ENCODE measurements at places on chromosomes 16 and 17.
A peak's percentile ranks its signal among the peaks of the same experiment; 100 is the strongest.

DNA sequence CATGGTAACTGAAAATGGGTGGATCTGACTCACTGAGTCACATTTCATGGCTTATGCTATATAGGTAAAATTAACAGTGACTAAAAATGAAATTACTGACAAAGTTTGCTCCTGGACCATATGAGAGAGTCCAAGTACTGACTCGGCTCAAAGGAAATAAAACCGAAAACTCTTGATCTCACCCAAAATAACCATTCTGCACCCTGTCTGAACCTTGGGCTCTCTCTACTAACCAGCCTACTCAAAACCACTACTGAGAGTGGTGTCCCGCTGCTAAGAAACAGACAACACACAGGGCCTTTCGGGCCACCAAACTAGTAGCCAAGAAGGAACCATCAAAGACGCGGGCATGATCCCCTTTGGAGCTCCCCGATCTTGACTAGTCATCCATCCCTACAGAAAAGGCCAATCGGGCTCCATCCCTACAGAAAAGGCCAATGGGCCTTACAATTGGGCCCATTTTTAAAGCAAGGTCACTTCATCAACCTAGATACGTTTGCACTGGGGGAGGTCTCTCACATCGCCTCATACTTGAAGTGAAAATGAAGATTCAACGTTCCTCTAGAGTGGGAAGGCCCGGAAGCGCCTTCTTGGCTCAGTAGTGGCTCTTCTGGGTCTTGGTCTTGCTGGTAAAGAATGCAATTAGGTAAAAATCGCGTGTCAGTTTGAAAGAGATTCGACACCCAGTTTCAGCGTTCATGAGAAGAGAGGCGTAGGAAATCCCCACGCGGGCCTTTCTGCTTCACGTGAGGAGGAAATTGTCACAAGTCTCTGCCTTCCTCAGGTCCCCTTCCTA, 720 bp upstream of the ZPBP2 start:
- no peak for DNase-seq

GRCh38 chr17:13395862-13396261, 205.9 kb downstream of the HS3ST3A1 start:
- no peak for DNase-seq

- DNase-seq = no peak
These were observed 16.3 kb upstream of the CACNG4 start for GRCh38 chr17:66948061-66948750.

- no peak for DNase-seq
These were observed 64.7 kb downstream of the MRC2 start for GRCh38 chr17:62692159-62692651.

GRCh38 chr16:86321491-86321890, 188.8 kb upstream of the FOXF1 start:
- DNase-seq = no peak

GRCh38 chr16:20899071-20899470, 1.1 kb downstream of the DCUN1D3 start:
- DNase-seq = no peak

DNA sequence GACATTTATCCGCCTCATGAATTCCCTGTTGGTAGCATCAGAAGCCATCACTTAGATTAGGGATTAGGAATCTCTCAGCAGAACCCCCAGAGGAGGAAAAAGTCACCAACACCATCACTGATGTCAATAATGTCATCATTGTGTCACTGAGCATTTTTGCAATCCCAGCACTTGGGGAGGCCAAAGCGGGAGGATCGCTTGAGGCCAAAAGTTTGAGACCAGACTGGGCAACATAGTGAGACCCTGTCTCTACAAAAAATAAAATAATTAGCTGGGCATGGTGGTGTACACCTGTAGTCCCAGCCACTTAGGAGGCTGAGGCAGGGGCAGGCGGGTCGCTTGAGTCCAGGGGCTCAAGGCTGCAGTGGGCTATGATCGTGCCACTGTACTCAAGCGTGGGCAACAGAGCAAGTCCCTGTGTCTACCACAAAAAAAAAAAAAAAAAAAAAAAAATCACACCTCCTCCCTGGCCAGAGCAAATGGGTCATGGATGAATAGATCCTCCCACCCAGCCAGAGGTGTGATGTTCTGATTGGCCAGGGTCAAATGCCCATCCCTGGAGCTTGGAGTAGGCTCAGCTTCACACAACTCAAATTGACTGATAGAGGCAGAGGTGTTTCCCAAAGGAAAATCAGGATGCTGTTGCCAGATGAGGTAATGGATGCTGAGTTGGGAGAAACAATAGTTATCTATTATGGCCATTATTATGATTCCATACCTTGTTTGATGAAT, 31.6 kb downstream of the VWA3A start:
- DNase-seq = no peak

DNA sequence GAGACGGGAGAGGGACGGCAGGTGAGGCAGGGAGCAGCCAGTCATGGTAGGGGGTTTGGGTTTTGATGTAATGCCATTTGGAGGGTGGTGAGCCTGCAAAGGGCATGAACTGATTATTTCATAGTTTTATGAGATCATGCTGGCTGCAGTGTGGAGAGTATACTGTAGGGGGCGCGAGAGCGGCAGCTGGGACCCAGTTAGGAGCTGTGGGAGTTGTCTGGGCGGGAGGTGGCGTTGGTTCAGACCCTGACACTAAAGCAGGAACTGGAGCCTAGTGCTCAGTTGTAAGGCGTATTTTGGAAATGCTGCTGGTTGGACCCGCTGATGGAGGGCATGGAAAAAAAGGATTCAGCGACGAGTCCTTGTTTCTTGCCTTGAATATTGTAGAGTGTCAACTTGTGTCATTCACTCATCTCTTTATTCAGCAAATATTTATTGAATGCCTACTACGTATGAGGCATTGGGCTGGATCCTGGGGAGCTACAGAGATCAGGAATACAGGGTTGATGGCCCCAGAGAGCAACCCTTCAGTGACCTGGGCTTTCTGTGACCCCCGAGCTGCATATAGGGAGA, 23.7 kb upstream of the KDM8 start:
- peak; percentile 14 for DNase-seq

GRCh38 chr17:15351925-15352324, 10.5 kb upstream of the TEKT3 start:
- no peak for DNase-seq

GRCh38 chr16:13171313-13171712, 269.9 kb downstream of the SHISA9 start:
- no peak for DNase-seq

- peak; percentile 14 for DNase-seq
These were observed 808.9 kb downstream of the CDH11 start for GRCh38 chr16:64312980-64313379.

DNA sequence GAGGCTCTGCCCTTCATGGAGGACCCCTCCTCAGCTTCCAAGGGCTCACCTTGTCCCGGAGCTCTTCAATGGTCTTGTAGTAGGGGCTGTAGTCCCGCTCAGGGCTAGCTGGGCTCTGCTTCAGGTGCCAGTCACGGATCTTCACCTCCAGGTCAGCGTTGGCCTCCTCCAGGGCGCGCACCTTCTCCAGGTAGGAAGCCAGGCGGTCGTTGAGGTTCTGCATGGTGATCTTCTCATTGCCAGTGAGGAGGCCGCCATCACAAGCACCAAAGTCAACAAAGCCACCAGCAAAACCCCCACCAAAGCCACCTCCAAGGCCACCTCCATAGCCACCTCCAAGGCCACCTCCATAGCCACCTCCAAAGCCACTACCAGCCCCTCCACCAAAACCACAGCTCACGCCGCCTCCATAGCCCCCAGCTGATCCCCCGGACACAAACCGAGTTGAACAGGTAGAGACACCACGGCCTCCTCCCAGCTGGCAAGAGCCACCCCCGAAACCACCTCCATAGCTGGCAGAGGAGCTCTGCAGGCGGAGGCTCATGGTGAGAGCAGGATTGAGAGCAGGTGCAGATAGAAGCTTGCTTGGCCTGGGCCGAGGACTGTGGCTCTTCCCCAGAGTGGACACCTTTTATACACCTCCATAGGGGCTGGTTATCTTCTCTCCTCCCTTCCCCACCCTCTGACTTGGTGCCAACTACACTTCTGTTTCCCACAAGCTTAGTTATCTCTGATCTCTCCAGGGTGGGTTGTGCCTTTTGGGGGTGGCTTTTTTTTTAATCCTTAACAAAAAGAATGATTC, at the start of gene KRT13:
Gene KRT13, minus strand, starts transcription at position 606 of the 802 bp plus-strand sequence. Its CDS starts 62 bp downstream, at position 544.
- DNase-seq = no peak

DNA sequence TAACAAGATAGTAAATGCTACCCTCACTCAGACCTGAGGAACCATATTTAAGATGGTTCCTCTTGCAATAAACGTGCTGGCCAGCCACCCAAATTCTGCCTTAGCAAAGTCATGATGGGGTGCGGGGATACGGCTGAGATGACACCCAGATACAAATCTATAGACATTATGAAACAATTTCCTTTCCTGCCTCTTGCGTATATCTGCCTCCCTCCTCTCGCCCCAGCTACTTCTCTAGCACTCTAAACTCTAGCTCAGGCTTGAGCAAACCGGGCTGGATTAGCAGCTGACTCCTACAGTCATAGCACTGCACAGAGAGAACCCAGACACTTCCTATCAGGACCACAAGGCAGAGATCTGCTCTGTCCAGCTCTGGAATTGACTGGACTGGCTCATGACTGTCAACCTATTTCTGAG, 22.3 kb downstream of the CD300LF start:
- no peak for DNase-seq

GRCh38 chr17:48030531-48030930, 7.1 kb downstream of the COPZ2 start:
- DNase-seq = no peak

- no peak for DNase-seq
These were observed 42.4 kb upstream of the JPH3 start for GRCh38 chr16:87559945-87560344.

DNA sequence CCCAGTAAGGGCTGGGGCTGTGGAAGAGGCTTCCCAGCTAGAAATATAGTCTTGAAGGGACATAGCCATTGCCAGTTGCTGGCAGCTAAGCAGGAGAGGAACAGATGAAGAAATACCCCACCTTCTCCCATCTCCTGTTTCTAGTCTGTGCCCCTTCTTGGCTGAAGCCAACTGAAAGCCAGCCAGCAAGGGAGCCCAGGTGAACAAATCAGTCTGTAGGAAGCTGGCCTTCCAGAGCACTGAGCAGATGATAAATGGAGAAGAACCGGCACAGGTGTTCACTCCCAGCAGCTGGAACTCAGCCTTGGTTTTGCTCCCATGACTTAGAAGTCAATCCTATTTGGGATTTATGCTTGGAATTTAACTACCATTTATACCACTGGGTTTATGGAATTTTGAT, 69.2 kb upstream of the DHX40 start:
- DNase-seq = no peak

DNA sequence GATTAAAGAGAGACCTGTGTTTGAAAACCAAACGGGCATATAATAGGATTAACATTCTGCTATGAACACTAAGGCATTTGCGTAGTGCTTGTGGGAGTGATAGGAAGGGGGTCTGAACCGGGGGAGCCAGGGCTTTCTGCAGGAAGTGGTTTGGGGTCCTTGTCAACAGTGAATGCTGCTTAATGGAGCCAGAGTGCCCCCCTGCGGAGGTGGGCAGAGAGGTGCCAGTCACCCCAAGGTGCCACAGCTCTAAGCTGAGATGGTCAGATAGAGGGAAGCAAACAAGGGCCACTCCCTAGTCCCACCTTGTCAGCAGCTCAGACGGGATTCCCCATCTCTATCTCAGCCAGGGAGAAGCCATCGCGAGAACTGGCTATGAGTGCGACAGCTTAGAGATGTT, 17.7 kb downstream of the NAA60 start:
- no peak for DNase-seq

DNA sequence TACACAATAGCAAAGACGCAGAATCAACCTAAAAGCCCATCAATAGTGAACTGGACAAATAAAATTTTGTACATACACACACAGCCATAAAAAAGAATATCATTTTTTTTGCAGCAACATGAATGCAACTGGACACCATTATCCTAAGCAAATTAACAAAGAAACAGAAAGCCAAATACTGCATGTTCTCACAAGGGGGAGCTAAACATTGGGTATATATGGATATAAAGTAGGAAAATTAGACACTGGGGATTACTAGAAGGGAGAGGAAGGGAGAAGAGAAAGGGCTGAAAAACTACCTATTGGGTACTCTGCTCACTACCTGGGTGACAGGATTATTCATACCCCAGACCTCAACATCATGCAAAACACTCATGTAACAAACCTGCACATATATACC, 28.2 kb downstream of the ADAMTS18 start:
- DNase-seq = no peak

DNA sequence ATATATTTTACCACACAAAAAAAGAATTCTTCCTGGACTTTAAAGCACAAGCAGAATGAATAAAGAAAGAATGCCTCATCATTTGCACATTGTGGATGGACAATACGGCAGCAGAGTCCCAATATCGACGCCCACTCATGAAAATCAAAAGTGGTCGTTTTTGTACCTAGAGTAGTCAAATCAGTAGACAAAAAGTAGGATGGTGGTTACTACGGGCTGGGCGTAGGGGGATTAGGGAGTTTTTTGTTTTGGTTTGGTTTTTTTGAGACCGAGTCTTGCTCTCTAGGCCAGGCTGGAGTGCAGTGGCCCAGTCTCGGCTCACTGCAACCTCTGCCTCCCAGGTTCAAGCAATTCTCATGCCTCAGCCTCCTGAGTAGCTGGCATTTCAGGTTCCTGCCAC, 8.6 kb upstream of the CENPV start:
- DNase-seq = no peak

DNA sequence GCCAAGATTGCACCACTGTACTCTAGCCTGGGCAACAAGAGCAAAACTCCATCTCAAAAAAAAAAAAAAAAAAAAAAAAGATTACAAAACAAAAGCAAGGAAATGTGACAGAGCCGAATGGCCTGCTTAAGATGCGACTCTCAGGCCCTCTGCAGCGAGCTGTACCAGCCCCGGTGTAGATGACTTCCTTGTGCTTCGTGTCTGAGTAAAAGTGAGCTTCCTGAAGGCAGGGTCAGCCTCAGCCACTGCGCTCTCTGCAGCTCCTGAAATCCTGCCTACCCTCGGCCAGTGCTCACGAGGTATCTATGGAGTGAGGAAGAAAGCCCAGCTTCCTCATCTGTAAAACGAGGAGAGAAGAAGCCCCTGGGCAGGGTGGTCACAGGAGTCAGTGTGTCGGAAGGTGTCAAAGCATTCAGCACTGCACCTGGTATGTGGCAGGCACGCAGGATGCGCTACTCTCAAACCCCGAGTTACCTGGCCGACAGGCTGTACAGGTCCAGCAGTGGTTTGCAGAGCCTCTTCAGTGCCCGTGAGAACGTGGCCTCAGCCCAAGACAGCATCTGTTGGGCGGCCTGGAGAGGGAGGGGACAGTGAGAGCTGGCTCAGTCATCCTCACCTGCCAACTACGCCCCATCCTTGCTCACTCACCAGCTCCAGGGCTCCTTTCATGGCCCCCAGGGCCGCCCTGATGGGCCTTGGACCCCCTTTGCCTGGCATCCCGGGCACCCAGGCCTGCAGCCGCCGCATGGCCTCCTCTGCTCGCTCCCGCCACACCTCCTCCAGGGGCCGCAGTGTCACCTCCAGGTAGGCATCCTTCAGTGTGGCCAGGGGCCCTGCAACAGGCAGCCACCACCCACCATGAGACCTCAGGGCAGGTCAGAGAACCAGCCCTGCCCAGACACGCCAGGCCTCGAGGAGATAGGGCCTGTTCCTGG, 44.6 kb downstream of the RMI2 start:
- DNase-seq = no peak

DNA sequence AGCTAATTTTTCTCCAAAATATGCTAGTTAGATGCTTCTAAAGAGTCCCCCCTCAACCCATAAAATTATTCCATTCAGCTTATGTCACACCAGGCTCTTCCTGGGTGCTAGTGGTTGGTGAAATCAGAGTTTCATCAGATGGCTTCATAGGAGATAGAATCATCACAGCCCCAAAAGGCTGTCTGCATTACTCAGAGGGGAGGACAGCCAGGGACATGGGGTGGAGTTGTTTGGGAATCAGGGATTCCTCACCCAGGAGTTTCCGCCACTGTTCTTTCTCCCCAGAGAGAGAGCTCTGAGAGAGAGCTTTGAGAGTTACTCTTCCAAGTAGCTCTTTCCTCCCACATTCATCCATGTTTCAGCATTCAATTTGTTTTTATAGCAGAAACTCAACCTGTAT, 288 bp upstream of the KRT34 start:
- DNase-seq = no peak
